ENCODE measurements at places on chromosomes 6 and 20.

GRCh38 chr6:39962831-39963230, 28.6 kb upstream of the MOCS1 start:
- no peak for DNase-seq

DNA sequence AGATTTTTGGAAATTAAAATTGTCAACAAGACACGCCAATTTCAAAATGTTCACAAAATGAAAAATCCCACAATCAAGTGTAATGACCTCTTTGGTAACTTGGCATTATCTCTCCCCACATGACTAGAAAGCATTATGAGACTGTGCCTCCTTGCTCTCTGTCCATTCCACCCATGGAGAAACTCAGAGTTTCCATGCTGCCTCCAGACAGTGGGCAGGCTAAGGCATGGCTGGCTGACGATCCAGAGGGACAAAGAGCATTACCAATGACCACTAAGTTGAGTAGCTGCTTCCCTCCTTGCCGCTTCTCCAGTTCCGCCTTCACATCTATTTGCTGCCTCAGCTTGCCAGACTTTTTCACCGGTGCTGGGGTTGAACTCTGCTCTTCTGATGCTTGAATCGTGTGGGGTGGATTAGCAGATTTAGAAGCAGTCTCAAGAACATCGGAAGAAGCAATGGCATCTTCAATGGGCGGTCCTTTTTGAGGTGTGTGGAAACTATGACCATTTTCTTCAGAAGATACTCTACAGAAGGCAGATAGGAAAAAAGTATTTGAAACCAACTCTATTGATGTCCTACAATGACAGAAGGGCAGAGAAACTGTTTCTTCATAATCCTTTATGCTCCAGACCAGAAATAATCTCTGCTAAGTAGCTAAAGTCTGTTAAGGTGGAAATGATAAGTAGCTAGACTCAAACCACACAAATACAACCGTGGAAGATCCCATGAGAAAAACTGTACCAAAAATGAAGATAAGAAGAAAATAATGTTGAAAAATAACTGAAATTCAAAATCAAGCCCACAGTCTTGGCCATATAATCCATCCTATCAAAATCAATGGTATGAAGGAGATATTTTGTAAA, 47.5 kb upstream of the ALDH8A1 start:
- DNase-seq, result no peak

DNA sequence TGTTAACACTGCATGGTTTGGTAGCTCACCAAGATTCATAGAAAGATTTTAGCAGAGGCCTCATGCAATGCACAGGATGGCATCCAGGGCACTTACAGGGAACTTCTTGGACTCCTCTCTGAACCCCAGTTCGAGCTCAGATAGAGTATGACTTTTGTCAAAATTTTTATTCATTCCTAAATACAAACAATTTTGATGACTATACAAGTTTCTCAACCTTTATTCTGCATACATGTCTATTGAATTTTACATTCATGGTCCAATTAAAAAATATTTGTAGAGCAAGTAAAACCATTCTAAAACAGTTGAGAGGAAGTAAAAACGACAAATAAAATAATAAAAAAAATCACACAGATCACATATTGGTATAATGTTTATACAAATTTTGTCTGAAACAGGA, 219.0 kb upstream of the MAN1A1 start:
- DNase-seq, result no peak

- DNase-seq, result no peak
Observed at GRCh38 chr20:31494131-31494530, 19.0 kb downstream of the REM1 start.

GRCh38 chr20:57619051-57619831, 985 bp downstream of the ZBP1 start:
- DNase-seq, result no peak

Data from dermis microvascular lymphatic vessel endothelial cell (primary cell).